Amniotic epithelial cell (primary cell): ENCODE measurements at places on chromosomes 7 and 10.
A peak's percentile ranks its signal among the peaks of the same experiment; 100 is the strongest.

GRCh38 chr10:129390726-129391125, 76.3 kb upstream of the MGMT start:
- no peak for DNase-seq

GRCh38 chr7:132296820-132297219, 279.4 kb downstream of the PLXNA4 start:
- no peak for DNase-seq

- DNase-seq: peak; percentile 62
These were observed 134.8 kb downstream of the PHTF2 start for GRCh38 chr7:77933394-77933793.

GRCh38 chr10:44955413-44956070, 4.1 kb upstream of the RASSF4 start:
- DNase-seq: no peak

GRCh38 chr10:28087661-28088351, 88.9 kb upstream of the ODAD2 start:
- DNase-seq: peak; percentile 86

GRCh38 chr7:97479740-97480290, 252.1 kb upstream of the TAC1 start:
- no peak for DNase-seq

DNA sequence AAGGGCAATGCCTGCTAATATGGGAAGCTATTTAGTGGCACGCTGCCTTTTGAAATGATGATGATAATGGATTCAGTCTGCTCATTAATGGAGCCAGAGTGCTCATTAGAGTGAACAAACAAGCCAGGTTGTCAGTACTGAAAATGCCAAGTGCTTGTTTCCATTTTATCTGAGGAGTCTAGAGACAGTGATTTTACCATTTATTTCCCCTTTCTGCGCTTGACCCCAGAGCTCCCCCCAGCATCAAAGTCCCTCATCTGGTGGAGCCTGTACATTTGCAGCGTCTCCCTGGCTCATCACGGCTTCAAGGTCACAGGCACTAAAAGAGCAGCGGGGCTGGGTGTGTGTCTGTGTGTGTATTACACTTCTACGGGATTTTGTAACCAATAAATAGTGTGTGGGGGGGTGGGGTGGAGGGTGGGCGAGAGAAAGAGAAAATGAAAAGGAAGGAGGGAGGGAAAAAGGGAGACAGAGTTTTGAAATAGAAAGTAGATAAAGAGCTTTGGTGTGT, 553.8 kb downstream of the TFEC start:
- no peak for DNase-seq

DNA sequence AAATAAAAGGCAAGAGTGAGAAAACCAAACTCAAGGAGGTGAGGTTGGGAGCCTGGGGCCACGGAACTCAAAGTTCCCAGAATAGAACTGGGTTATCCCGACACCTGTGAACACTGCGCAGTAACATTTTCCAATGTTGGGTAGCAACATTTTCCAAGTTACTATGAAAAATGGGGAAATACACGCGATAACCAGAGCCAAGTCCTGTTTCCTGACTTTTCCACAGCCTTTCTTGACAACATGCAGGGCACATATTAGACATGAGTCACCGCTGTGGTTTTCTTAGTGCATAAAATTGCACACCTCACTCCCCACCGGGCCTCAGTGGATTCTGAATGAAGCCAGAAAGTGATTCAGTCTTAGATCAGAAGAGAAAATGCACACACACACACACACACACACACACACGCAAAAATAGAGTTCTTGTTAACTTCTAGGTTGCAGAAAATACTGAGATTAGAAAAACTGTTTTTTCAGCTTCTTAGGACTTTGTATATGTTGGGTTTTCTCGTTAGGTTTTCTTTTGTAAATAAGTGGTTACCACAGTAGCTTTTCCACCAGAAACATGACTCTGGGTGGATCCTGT, 70.0 kb downstream of the CAMK1D start:
- DNase-seq: peak; percentile 99

DNA sequence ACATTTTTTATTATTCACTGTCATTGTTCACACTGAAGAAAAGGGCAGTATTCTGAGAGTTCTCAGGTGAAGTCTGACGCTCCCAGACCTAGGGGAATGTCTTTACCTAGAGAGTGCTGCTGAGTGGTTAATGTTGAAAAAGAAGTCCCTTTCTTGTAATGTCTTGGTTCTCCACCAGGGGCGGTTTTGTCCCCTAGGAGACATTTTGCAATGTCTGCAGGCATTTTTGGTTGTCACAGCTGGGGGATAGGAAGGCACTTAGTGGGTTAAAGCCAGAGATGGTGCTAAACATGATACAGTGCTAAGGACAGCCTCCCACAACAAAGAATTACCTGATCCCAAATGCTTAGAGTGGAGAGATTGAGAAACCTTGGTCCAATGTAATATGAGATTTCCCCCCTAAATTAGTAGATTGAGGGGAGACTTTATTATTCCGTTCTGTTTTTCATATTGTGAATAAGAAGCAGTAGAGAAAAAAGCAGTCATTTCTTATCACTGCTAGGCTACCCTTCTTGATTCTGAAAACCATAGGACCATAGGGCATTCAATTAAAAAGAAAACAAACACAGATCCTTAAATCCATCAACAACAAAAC, 13.1 kb downstream of the UMAD1 start:
- no peak for DNase-seq

GRCh38 chr10:32887481-32887880, 70.5 kb downstream of the ITGB1 start:
- DNase-seq: no peak

DNA sequence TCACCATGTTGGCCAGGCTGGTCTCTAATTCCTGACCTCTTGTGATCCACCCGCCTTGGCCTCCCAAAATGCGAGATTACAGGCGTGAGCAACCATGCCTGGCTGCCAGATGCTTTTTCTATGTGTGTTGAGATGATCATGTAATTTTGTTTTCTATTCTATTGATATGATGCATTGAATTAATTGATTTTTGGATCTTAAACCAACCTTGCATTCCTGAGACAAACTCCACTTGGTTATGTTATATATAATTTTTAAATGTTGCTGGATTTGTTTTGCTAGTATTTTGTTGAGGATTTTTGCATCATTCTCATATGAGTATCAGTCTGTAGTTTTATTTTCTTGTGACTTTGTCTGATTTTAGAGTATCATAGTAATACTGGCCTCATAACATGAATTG, 192.8 kb downstream of the ADK start:
- DNase-seq: no peak

- peak; percentile 75 for DNase-seq
These were observed 49.7 kb downstream of the BZW2 start for GRCh38 chr7:16695621-16696237.

DNA sequence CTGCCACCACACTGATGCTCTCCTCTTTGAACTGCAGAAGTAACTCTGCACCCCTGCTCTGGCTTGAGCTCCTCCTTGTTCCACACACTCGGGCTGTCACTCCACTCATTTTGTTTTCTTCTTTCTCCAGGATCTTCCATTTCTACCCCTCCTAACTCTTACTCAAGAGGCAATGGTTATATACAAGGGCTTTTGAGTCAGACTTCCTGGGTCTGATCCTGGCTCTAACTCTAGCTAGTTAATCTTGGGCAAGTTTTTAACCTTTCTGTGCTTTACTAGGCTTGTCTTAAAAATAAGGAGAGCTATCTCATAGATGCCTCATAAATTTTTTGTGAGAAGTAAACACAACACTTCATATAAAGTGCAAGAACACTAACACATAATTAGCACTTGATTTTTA, 45.3 kb upstream of the GNAI1 start:
- peak; percentile 63 for DNase-seq

DNA sequence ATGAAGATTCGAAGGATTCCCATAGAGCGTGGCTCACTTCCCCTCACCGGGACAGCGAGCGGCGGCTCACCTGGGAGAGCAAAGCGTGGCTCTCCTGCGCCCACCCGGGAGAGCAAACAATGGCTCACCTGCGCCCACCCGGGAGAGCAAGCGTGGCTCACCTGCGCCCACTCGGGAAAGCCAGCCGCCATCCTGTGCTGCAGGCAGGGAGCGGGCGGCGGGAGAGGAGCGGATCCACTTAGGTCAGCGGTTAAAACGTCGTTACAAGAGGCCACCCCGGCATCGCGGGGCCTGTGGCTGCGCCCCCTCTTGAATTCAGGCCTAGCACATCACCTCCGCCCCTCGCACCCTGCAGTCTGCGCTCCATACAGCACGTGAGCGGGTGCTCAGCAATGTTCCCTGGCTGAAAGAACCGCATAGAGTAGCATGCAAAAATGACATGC, 461 bp upstream of the FIGNL1 start:
- no peak for DNase-seq

GRCh38 chr7:34207810-34208209, 302.5 kb downstream of the BMPER start:
- DNase-seq: no peak

DNA sequence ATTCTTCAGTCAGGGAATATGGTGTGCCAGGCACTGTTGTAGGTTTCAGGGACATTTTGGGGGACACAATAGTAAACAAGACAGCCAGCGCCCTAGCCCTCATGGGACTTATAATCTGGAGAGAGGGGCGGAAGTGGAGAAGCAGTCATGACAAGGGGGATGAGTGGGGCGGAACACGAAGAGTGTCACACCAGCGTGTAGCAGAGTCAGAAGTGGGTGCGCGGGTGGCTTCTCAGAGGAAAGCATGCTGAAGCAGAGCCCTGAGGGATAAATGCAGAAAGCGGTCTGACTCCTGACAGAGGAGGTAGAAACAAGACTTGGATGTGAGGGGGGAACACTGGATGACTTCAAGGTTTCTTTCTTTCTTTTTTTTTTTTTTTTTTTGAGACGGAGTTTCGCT, 160.3 kb upstream of the LYZL2 start:
- DNase-seq: no peak

DNA sequence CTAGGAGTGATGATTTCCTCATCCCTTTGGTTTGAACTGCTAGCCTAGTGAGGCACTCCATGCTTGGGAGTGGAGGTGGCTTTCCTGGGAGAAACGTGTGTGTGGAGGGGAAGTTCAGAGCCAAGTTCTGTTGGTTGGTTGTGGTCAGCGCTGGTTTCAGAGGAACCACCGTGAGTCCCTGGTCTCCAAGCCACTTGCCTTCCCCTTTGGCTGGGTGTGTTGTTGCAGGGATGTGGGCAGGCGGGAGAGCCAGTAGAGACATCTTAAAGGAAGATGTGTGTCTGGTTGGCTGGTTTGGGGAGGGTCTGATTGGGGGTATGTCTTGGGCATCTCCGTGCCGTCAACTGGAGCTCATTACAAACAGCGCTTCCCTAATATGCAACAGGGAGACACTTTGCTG, 130.8 kb upstream of the TCF7L2 start:
- no peak for DNase-seq

GRCh38 chr10:21368022-21368582, 157.4 kb downstream of the SKIDA1 start:
- no peak for DNase-seq

DNA sequence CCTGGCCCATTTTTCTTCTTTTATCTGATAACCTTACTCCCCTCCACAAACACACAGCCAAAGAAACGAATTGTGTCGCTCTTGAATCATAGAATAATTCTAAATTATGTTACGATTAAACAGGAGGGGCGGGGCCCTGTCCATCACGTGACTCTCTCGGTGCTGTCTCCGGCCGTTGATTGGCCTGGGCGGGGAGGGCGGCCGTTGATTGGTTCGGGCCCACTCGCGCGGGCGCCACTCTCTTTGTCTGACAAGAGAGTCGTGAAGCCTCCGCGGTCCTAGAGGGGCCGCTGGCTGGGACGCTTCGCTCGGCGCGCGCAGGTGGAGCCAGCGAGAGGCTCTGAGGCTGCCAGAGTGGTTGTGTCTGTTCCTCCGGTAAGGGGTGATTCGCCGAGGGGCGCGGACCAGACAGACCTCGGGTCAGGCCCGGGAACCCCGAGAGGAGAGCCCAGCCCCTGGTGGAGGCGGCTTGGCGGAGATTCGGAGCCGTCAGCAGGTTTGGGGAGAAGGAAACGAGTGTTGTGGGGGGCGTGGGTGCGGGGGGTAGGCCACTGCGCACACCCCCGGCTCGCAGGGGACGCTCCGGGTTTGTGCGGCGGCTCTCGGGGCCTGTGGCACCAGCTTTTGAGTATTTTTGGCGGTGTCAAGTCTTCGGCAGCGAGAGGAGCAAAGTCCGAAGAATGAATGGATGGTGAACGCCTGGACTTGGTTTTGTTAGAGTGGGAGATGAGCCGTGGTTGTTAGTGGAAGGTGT, at the start of gene ZNF789:
Gene ZNF789, plus strand, starts transcription at position 330 of the 754 bp plus-strand sequence. CDS start 3,567 bp downstream, outside the sequence.
- DNase-seq: peak; percentile 93

DNA sequence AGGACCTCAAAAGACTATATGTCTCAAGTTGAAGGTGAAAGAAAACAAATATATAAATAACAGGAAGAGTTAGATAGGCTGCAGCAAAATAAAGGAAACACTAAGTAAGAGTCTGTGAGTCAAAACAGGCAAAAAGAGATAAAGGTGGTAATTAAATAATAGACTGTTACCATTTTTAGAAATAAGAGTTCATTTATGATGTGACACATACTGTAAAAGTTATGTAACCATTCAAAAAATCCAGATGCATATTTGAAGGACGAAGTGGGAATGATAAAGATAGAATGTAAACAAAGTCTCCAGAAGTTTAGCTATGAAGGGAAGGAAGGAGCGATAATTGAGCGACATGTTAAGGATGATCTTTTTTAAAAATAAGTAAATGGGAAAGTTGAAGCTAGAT, 50.5 kb downstream of the HECTD2 start:
- no peak for DNase-seq

- DNase-seq: peak; percentile 97
These were observed 170.2 kb upstream of the KLF14 start for GRCh38 chr7:130904031-130904757.

GRCh38 chr10:45555795-45556194, 116.8 kb downstream of the ZFAND4 start:
- peak; percentile 71 for DNase-seq

- DNase-seq: no peak
These were observed 46.8 kb downstream of the TBXAS1 start for GRCh38 chr7:139875821-139876241.

DNA sequence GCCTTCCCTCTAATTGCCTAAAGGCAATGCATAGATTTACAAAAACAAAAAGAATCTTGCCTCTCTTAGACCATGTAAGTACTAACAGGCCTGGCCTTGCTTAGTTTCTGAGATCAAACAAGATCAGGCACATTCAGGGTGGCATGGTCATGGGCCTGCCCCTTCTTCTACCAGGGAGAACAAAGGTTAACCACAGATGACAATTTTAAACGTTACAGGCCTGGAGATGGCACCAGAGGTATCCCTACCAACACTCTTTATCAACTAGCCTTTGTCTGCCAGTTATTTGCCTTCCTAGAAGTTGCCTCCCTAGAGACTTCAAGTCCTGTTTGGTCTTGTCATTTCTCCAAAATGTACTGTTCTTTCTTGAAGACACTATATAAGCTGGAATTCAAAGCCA, 252.6 kb downstream of the DOCK4 start:
- DNase-seq: no peak

GRCh38 chr7:34655384-34655783, 2.6 kb upstream of the NPSR1 start:
- DNase-seq: no peak

DNA sequence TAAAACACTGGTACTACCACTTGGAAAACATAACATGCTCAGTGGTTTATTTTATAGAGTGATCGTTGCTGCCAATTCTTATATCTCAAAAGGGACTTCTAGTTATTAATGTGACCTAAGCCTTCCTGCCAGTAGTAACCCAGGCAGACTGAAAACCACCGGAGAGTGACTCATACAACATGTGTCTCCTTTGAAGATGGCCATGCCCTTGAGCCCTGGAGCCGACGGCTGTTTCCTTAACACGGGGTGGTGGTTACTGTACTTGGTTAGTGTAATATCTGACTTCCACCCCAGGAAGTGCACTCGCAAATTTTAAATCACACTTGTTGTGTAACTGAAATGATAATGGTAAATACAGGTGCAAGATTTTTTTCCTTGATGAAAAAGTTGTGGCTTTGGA, 30.5 kb downstream of the JAKMIP3 start:
- peak; percentile 18 for DNase-seq
